HFFc6 (cell line): ENCODE measurements at places on chromosomes 7 and 10.

- DNase-seq = no peak
Measured at GRCh38 chr7:102291056-102291915, 4.6 kb downstream of the SH2B2 start.

DNA sequence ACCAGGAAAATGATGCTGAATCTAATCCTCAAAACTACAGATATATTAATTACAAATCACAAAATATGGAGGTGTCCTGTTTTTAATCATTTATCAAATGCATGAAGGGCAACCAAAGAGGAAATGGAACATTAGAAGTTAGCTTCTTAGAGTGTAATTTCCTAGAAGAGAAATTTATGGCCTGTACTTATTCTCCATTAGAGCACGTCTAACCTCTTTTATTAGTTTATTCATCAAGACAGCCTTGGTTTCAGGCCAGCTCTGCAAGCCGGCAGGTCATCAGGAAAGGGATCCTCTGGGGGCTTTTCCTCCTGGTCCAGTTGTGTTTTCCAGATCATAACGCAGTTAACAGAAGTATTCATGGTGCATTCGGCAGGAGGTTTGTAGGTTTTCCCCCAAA, 517.6 kb downstream of the KCNMA1 start:
- DNase-seq = no peak

DNA sequence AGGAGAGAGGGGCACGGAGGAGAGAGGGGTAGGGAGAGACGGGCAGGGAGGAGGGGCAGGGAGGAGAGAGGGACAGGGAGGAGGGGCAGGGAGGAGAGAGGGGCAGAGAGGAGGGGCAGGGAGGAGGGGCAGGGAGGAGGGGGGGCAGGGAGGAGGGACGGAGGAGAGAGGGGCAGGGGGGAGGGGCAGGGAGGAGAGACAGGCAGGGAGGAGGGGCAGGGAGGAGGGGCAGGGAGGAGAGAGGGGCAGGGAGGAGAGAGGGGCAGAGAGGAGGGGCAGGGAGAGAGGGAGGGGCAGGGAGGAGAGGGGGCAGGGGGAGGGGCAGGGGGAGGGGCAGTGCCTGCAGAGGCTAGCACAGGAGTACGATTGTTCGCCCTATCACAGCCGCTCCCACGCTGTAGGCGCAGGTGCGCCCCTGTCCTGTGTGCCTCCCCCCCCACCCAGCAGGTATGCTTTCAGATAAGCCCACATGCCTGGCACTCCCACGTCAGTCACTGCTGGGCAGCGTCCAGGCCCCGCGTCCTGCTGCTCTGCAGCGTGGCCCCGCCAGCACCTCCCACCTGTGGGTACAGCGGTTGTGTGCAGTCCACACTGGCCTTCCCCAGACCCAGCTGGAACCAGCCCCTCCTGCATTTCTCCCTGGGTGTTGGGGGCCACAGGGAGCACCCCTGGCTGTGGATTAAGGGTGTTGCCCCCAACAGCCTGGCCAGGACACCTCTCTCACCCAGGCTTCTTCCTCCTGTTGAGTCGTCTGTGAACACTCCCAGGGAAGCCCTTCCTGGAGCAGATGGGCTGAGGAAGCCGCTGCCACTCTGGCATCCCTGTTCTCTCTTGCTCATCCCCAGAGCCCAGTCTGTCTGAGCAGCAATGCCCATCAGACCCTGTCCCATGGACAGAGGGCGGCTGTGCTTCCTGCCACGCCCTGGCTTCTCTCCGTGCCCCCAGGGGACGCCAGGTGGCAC, 10.8 kb downstream of the NKX6-2 start:
- no peak for DNase-seq

- no peak for DNase-seq
Measured at GRCh38 chr10:128070721-128071416, 55.4 kb downstream of the MKI67 start.

- no peak for DNase-seq
Measured at GRCh38 chr10:86480571-86480970, 41.0 kb downstream of the WAPL start.
